ENCODE measurements at places on chromosomes 12 and 14.

DNA sequence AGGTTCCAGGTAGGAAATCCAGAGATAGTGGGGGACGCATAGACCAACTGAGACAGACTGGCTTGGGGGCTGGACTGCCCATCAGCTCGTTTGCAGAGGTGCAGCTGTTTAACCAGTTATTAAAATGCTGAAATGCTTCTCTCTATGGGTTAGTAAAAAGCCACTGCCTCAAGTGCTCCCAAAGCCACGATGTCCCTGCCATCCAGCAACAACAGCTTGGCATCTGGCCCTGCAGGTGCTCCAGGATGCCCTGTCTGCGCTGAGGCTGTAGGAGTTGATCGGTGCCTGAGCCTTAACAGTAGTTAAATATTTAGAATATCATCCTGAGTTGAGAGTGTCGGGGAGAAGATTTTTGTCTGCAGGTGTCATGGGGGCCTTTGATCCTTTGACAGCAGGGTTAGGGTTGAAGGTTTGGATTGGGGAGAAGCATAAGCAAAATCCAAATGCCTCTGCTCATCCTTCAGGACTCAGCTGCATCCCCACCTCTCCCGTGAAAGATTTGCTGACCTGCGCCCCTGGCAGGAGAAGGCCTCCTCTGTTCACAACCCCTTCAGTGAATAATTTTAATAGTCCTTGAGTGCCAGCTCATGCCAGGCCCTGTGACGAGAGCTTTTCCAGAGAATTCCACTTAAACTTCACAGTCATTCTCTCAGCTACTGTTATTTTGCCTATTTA, 127.3 kb upstream of the PWP1 start:
- DNase-seq, result no peak

GRCh38 chr12:5254703-5255102, 177.2 kb upstream of the NTF3 start:
- no peak for DNase-seq

GRCh38 chr12:90327793-90328743, 619.4 kb upstream of the ATP2B1 start:
- DNase-seq, result no peak

- DNase-seq, result no peak
These were observed 313.3 kb downstream of the DUSP6 start for GRCh38 chr12:89038831-89039512.

- no peak for DNase-seq
These were observed 29.8 kb downstream of the DIO3 start for GRCh38 chr14:101591121-101591520.

- no peak for DNase-seq
These were observed 73.5 kb upstream of the GALNT9 start for GRCh38 chr12:132402831-132403416.

- DNase-seq, result no peak
These were observed 41.2 kb downstream of the NKX2-1 start for GRCh38 chr14:36478782-36479181.

DNA sequence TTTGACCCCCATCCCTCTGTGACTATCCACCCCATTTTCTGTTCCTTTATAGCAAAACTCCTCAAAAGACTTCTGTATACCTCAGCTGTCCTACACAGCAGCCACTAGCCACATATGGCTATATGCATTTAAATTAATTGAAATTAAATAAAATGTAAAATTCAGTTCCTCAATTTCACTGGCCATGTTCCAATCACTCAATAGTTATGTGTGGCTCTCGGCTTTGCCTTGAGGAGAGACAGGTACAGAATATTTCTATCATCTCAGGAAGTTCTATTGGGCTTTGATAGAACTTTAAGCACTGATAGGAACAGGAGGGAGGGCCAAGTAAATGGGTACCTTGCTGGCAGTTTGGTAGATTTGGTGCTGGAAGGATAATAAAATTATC, 280.3 kb upstream of the AMIGO2 start:
- DNase-seq, result no peak

GRCh38 chr12:104888892-104889291, 69.2 kb downstream of the SLC41A2 start:
- no peak for DNase-seq

DNA sequence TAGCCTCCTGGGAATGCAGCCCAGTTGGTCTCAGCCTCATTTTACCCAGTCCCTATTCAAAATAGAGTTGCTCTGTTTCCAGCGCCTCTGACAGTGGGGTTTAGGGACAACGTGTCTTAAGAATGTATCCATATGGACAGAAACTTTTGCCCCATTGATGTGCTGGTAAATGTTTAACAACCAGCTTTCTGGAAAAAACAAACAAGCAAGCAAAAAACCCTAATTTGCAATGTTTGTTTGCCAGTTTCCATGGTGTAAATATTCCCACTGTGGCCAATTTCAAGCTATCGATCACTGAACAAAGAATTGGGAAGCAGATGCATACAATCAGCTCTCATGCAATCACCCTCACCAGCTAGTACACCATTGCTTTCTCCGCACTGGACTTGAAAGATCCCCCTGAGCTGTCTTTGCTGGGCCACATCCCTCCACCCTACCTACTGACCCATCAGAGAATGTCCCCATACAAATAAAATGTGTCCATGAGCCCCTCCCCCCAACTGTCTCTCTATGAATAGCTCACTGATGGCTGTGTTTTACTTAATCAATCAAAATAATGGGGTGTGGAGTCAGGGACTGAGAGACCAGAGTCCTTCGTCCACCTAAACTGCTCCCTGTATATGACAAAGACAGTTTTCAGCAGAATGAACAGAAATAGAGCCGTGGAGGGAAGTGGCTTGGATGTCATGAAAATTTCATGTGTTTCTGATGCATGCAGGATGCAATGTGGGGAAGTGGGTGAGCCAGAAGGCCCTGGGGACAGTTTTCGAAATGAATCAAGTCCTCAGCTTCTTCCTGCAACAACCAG, 40.8 kb downstream of the CCDC60 start:
- no peak for DNase-seq

DNA sequence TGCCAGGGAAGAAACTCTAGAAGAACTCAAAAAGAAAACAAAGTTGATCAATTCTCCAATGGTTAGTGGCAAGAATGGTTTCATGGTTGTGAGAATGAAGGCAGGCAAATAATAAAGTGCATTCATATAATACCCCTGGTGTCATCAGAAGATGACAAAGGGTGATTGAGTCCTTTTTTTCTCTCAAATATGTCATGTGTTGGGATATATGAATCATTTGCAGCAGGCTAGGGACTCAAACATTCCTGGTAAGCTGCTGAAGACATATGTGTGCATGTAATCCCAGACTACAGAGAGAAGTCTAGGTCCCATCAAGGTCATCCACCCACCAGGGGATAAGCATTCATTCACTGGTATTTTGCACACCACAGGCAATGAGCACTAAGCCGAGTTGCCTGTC, 82.4 kb upstream of the MYF6 start:
- DNase-seq, result no peak

GRCh38 chr14:20460458-20461224, 593 bp downstream of the PIP4P1 start:
- peak; percentile 73 for DNase-seq

DNA sequence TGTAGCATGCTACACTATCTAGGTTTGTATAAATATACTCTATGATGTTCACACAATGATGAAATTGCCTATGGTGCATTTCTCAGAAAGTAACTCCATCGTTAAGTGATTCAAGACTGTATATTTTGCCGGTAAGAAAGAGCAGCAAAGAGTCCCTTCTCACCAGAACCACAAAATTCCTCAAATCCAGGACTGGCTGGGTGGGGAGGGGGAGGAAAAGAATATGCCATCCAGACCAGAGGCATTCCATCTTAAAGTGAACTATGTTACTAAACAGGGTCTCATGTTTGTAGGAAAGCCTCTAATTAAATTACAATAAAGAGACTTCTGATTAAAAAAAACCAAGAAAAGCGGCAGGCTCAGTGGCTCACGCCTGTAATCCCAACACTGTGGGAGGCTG, 11.5 kb downstream of the UBE2N start:
- DNase-seq, result no peak

DNA sequence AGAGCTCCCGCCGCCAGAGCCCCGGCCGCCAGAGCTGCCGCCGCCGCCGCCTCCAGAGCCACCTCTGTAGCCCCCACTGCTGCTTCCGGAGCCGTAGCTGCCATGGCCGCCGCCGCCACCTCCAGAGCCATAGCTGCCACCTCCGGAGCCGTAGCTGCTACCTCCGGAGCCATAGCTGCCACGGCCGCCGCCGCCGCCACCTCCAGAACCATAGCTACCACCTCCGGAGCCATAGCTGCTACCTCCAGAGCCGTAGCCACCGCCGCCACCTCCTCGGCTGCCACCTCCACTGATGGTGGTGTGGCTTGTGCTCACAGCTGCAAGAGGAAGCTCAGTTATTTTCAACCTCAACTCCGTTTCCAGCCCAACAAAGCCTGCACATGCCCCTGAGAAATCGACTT, 4.9 kb downstream of the KRT1 start:
- no peak for DNase-seq

- no peak for DNase-seq
These were observed 13.8 kb downstream of the KCNMB4 start for GRCh38 chr12:70379846-70380245.

DNA sequence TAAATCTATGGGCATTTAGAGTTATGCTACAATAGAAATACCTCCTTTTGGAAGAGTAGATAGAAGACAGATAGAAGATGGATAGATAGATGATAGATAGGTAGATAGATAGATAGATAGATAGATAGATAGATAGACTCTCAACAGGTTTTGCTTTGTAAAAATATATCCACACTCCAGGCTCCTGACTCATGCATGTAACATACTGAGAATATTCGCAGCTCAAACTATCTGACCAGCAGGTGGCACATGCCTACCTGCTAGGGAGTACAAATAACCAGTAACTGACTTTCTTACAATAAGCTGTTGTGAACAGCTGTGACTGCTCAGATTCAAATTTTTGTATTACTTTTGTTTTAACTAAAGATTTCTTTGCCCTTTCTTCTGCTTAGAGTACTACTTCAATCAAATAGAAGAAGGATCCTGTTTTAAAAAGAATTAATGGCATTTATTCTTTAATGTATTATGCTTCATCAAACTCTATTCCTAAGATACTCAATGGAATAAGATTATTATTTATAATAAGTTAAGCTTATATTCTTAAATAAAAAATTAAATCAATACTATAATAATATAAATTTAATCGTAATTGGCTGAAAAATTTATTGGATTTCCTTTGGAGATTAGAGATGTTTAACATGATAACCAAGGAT, 15.8 kb upstream of the CPNE8 start:
- DNase-seq, result no peak

DNA sequence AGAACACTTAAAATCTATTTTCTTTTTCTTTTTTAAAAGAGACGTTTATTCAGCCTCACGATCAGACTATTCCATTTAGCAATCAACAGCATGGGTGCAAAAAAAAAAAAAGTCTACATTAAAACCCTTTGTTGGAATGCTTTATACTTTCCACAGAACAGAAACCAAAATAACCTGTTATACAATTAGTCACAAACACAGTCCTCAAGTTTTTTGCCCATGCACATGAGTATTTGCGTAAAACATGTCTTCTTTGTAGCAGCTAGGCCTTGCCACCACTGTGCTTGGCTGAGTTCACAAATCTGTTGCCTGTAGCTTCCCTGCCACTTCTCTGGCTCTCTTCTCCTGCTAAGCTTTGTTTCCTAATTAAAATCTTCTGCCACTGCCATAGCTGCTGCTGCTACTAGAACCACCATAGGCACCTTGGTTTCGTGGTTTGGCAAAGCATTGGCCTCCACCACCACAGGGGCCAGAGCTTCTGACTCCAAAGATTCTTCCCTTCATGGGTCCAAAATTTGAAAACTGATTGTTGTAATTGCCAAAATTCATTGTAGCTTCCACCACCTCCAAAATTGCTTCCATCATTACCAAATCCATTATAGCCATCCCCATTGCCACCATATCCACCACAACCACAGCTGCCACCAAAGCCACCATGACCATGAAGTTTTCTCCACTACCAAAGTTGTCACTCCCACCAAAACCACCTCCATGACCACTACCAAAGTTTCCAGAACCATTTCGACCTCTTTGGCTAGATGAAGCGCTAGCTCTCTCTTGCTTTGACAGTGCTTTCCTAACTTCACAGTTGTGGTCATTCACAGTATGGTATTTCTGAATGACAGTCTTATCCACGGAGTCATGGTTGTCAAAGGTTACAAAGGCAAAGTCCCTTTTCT, 38.1 kb downstream of the KLRG1 start:
- no peak for DNase-seq

- DNase-seq, result no peak
These were observed 2.1 kb upstream of the TUBA1A start for GRCh38 chr12:49190974-49191373.

DNA sequence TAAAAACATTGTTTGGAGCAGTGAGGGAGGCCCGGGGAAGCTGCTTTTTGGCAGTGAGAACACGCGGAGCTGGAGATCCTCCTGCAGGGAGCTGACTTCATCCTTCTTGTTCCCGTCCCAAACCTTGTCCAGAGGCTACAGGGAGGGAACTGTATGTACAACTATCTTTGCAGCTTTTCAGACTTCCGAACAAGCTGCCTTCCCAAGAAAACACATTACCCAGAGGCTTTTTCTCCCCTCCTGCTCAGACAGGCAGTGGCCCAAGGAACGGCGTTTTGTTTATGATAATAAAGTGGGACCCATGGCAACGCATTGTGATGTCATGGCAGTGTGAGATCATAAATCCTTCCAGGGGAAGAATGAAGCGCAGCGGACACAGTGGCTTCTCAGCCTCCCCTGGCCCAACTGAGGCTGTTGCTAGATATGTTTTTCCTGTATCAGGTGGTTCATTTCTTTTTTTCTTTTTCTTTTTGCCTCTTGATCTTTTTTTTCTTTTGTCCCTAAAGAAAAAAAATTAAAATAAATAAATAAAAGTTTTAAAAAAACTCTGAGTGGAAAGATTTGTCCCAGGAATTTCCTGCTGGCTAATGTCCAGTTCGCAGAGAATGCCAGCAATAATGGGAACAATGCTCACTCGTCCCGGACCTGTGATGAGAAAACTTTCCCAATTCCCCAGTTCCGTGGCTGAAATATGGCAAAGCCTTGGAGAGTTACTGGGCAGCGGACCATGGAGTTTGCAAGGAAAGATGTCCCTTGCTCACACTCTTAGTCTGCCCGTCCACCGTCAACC, 103.4 kb upstream of the MAP1LC3B2 start:
- DNase-seq, result no peak

DNA sequence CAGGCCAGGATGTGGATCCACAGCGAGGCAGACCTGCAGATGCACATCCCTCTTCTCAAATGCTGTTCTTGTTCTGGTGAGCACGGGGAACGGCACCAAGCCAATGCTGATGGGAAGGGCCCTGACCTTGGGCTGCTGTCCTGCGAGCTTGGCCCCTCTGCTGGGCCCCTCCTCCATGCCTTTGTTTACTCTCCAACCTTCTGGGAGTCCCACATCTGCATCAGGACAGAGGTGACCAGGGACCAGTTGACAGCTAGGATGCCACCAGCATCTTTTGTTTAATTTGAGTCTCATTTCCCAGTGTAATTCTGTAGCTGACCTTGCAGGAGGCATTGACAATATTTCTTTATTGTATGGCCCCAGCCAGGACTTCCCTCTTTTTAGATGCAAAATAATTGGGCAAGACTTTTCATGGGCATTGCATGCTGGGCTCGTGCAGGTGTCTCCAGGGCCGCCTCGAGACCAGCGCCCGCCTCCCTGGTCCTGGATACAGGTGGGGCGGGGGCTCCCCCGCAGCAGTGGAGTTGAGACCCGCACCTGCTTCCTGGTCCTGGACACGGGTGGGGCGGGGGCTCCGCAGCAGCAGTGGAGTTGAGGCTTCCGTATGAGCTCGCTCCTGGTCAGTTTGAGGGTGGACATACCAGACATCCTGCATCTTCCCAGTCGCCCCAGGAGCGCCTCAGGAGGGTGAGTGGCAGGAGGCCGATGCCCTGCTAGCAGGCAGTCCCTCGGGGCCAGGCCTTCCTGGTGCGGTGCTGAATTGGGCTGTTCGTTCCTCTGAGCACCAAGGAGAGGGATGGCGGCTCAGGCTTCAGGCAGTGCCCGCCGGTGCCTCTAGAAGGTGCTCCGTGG, 11.4 kb downstream of the PACS2 start:
- no peak for DNase-seq

GRCh38 chr14:103091041-103091882, 3.3 kb upstream of the EXOC3L4 start:
- DNase-seq, result peak; percentile 92

All from germinal center (tissue), 1 donor.